IMR-90 (cell line): ENCODE measurements at places on chromosomes 16 and 17. TPM values are rescaled to one million over a fixed set of nuclear protein-coding genes. Genes with fewer than 3 reads are reported as not detected.
A peak's percentile ranks its signal among the peaks of the same experiment; 100 is the strongest.

DNA sequence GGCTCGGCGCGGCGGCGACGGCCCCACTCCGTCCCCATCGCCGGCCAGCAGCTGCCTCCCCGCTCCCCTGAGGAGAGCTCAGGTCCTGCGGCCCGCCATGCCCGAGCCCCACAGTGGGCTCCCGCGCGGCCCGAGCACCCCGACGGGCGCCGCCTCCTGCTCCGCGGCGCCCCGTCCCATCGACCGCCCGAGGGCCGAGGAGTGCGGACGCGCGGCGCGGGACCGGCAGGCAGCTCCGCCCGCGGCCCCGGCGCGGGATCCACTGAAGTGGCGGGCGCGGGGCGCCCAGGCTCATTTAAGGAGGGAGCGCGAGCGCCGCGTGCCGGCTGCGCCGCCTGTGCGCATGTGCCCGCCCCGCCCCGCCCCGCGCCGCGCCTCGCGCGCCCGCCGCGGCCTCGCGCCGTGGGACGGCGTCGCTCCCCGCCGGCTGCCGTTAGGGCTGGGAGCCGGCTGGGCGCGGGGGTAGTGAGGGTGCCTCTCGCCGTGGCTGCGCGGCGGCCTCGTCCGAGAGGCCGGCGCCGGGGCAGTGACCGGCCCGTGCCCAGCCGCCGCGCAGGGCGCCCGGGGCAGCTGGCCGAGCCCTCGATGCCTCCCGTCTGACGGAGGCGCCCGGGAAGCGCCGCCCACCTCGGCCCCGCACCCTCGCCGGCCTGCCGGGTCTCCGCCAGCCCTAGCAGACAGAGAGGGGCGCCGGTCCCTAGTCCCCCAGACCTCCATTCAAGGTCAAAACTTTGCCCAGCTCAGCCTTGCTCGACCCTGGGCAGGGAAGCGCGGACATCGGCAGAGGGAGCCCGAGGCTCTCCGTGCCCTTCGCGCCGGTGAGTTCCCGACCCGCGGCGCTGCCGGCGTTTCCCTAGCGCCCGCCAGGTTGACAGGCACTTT, at the start of gene NETO2:
TSS of gene NETO2 (minus strand) at position 269 of the 882 bp plus-strand sequence. CDS start 333 bp downstream, outside the sequence.
- DNase-seq: peak; percentile 56

DNA sequence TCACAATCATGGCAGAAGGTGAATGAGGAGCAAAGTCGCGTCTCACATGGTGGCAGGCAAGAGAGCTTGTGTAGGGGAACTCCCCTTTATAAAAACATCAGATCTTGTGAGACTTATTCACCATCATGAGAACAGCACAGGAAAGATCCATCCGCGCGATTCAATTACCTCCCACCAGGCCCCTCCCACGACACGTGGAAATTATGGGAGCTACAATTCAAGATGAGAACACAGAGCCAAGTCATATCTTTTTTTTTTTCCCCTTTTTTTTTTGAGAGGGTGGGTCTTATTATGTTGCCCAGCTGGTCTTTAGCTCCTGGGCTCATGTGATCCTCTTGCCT, 60.0 kb downstream of the RPTOR start:
- DNase-seq: no peak

DNA sequence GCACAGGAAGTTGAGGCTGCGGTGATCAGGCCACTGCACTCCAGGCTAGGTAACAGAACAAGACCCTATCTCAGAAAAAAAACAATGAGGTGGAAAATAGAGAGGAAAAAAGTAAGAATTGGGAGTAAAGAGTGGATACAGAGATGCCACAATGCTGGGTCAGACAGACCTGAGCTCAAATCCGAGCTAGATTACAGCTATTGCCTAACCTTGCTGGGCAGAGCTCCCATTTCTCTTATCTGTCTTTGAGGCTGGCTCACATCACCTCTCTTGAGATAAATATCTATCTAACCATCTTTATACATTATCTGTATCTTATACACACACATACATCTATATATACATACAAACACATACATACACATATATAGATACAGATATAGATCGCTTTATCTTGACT, 59.0 kb downstream of the ACSM2B start:
- DNase-seq: no peak

- no peak for DNase-seq
Measured at GRCh38 chr17:7881276-7882054, 7.1 kb upstream of the CHD3 start.

The WBP2 gene
- 7.8 and 9.0 TPM in 2 replicates for total RNA-seq

DNA sequence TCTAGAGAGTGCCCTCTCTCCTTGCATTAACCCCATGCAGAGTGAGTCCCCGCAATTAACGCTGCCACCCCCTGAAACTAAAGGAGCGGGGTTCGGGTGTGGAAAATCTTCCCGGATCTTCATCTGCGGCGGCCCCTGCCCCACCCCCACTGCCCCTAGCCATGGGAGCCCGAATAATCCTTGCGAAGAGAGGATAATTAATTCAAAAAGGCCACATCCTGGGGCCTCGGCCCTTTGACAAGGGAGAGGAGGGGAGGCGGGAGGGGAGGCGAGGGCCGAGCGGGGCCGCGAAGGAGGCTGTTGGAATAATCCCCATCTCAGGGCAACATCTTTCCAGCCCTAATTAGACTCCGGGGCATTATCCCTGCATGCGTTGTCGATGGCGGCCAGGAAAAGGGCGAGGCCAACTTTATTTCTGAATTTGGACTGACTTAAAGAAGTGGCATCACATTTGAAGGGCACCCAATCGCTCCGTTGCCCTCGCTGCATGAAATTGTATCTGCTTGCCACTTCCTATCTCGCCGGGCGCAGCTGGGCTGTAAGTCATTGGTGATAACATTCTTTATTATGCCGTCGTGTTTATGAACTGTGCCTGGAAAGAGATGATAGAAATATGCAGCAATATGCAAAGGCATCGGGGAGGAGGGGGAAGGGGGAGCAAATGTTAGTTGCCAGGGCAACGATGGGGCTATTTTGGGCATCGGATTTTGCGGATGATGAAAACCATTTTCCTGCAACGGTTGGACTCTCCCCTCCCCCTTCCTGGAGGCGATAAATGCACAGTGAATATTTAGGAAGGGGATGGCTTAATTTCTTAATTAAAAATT, 387.1 kb upstream of the TNRC6C start:
- peak; percentile 6 for DNase-seq

- DNase-seq: no peak
Measured at GRCh38 chr16:27414788-27415431, 12.9 kb downstream of the IL21R start.

GRCh38 chr17:57495771-57496170, 239.4 kb downstream of the MSI2 start:
- no peak for DNase-seq
